ENCODE measurements at places on chromosomes 6 and 20.

GRCh38 chr20:23114018-23114417, 27.9 kb upstream of the CD93 start:
- DNase-seq, result no peak

GRCh38 chr6:78995346-78995745, 82.7 kb downstream of the PHIP start:
- no peak for DNase-seq

GRCh38 chr6:139294090-139294489, 2.3 kb upstream of the TXLNB start:
- no peak for DNase-seq

DNA sequence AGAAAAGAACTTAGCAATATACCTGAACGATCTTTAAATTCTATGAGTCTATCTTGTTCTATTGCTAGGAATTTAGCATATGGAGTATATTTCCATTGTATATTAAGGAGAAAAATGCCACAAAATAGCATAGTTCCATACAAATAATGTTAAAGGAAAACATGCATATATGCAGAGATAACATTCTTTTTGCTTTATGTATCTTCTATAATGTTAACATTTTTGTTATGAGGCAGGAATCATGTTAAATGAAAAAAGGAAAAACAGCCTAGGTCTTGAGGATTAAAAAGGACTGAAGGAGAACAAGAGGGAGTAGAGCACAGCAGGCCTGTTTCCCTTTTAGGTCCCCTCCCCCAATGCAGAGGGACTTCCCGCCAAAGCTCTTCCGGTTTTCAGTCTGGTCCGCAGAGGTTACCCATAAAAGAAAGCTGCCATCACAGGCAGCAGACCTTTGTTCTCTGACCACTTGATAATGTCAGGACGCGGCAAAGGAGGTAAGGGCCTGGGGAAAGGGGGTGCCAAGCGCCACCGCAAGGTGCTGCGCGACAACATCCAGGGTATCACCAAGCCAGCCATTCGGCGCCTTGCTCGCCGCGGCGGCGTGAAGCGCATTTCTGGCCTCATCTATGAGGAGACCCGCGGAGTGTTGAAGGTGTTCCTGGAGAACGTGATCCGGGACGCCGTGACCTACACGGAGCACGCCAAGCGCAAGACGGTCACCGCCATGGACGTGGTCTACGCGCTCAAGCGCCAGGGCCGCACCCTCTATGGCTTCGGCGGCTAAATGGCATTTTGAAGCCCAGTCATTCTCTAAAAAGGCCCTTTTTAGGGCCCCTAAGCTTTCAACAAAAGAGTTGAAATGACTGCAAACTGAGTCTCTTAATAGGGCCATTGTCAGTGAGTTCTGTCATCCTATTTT, 108.4 kb upstream of the PRSS16 start:
- DNase-seq, result peak; percentile 38

- DNase-seq, result no peak
Measured at GRCh38 chr6:140766999-140767398, 1365.7 kb upstream of the GJE1 start.

- no peak for DNase-seq
Measured at GRCh38 chr6:161351858-161352257, 78.0 kb upstream of the AGPAT4 start.

DNA sequence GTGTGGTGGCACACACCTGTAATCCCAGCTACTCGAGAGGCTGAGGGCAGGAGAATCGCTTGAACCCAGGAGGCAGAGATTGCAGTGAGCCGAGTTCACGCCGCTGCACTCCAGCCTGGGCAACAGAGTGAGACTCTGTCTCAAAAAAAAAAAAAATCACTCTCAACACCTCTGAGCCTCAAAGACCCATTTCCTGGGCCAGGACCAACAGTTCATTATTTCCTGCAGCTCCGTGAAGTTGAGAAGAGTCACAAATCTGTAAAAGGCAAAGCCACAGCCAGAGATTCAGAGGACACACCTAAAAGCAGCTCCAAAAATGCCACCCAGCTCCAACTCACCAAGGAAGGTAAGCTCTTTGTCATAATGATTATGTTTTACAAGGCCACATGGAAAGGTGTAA, 15.2 kb upstream of the NOP56 start:
- DNase-seq, result no peak

GRCh38 chr20:62267543-62267942, 29.2 kb downstream of the OSBPL2 start:
- no peak for DNase-seq
